ENCODE measurements at places on chromosomes 12 and 14. TPM values are rescaled to one million over a fixed set of nuclear protein-coding genes. Genes with fewer than 3 reads are reported as not detected.

- DNase-seq = no peak
These were observed 42.4 kb upstream of the CCDC196 start for GRCh38 chr14:66443785-66444184.

DNA sequence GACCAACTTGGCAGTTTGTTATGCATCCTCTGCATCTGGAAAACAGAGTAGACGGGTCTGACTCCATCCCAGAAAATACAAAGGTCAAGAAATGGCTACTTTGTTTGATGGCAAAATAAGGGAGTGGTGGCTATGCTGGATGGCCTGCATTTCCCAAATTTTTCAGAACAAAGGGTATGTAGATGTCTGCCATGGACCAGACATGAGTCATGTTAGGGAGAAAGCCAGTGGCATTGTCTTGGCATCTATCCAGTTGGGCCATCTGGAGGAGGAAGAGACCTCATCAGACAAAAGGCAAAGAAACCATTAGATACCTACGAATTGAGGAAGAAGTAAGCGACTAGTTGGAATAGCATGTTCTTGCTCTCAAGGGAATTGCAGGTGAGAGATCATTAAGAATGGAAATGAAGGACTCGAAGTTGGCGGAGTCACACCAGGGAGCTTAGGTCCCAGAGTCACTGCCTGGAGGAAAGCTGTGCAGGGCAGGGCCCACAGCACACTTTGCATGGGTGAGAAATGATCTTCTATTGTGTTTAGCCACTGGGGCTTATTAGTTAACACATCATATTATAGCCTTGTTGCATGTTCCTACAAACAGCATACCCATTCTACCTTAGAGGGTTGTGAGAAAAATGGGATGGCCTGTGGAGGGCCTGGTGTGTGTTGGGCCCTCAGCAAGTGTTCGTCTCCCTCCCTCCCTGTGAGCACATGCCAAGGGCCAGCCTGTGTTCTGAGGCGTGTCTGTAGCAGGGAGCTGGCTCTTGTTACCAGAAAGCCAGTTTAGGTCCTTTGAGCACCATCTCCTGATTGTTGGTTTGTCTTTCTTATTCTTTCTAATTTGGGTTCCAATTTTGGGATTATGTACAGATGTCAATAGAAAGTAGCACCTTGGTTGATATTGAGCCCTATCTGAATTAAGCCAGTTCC is 119.4 kb downstream of the KTN1 start:
- DNase-seq = no peak

SALL2 gene
- total RNA-seq = 1.5 TPM

DNA sequence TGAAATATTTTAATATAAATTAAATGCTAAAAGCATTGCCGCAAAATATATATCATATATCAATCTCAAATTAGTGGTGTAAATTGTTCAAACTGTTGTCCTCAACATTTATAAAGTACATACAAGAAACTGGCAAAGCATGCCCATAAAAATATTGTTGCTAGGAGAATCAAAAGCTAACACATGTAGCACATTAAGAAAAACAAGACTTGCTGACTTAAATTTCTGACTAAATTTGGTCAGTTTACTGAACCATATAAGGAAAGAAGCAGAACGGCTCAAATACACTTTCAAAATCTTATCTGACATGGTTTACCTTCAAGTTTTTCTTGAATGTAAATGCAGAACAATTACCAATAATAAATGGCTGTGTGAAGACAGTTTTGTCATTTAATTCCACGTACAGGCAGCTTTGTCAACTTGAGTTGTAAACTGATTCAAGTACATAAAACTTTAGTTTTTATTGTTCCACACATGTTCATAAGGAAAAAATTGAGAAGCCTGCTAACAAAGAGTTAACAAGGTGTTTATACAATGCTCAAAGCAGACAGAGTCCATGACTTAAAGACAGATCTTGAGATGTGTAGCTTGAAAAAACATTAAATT is 50.4 kb downstream of the PPP1R12A start:
- no peak for DNase-seq

LALBA gene
- not detected for total RNA-seq

EPYC gene
- not detected for total RNA-seq

DNA sequence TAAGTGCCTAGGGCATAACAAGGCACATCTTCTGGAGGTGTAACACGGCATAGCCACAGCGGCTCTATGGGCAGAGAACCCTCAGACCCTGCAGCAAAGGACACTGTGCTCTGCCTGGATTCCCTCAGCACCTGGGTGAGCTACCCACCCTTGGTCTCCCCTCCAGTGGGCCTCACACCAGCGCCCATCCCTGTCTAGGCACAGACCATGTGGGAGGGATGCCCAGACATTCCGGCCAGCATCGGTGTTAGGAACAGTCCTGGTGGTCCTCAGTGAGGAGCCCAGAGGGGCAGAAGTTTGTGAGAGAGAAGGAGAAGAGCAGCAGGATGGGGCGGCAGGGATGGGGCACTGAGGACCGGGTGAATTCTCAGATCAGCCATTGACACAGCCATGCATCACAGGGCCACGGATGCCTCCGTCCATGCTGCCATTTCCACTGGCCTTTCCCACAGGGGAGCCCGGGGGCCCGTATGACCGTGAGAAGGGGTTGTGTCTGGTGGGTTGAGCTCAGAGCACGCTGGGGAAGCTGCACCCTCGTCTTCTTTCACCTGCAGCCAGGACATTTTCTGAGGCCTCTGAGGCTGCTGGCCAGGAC is 282.7 kb upstream of the SFSWAP start:
- no peak for DNase-seq

Measured in Panc1 (cell line).